Pancreas (tissue), 10 donors: ENCODE measurements at places on chromosomes 3 and 15.

DNA sequence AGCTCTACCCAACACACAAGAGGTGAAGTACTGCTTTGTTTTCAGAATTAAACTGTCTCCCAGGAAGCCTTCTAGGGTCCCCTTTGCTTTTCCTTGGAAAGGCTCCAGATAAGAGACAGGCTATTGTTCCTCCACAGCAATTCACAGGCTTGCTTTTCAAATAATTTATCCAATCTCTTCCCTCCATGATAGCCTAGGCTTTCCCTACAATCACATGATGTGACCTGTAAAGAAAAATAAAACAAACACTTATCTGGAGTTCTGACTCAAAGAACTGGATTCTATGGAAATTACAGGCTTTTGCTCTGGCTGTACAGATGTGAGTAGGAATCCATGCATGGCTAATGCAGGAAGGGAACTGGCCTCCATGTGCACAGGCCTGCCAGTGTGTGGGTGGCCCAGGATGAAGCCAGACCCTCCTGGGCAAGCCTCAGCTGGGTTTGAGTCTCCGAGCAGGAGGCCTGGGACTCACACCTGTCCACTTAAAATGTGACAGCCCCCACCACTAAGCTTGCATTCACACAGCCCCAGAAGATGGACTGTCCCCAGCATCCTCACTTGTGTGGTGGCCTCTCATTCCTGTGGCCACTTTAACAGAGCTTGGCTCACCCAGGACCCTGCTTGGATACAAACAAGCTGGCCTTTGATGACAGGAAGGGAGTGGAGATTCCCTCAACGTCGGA is 75.8 kb upstream of the LEKR1 start:
- no peaks in the 10 kb centered on the region for H3K36me3 ChIP-seq
- no peak for DNase-seq
- H3K4me1 ChIP-seq: no peaks in the 10 kb centered on the region
- H3K27me3 ChIP-seq: no peaks in the 10 kb centered on the region

DNA sequence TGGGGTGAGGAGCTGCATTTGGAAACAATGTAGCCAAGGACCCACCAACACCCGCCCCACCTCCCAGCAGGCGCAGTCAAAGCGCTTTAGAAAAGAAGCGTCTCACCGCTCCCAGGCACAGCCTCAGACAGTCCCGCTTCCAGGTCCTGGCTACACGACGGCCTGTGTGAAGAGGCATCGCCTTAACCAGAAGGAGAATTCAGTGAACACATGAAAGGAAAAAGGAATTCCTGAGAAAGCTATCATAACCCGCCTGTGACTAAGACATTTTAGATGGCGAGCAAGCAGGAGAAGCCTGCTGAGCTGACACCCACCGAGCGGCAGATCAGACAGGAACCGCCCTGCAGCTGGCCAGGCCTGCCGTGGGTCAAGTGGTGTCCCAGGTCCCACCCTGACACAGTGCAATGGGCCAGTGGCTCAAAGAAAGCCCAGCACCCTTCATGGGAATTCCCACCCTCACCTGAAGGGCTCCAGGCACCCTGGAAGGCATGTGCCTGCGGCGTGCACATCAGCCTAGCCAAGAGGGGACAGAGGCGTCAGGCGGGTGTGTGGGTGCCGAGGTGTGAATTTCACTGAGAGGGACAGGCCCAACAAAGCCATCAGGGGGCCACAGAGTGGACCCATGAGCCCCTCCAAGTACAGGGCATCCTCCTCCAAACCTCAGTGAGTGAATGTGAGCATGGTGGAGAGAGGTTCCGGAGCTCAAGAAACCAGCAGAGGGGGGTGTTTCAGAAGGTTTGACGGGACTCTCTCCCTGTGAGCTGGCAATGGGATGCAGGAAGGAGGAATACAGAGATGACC is 144.8 kb downstream of the NSMCE3 start:
- H3K27ac ChIP-seq: no peak overlapping the region
- H3K4me1 ChIP-seq: no peaks in the 10 kb centered on the region
- H3K27me3 ChIP-seq: no peaks in the 10 kb centered on the region
- DNase-seq: no peak

- H3K36me3 ChIP-seq: no peaks in the 10 kb centered on the region
- no peak for DNase-seq
- no peak overlapping the region for H3K4me3 ChIP-seq
- no peaks in the 10 kb centered on the region for H3K27me3 ChIP-seq
- H3K27ac ChIP-seq: no peak overlapping the region
Observed at GRCh38 chr15:50077651-50078050, 41.4 kb downstream of the ATP8B4 start.

GRCh38 chr15:80989081-80989517 is 520 bp downstream of the MESD start:
- peaks cover 37% of the 10 kb centered on the region for H3K4me1 ChIP-seq
- no peak for DNase-seq
- peak overlapping the region; percentile 64 for H3K4me3 ChIP-seq
- peak overlapping the region; percentile 81 for H3K27ac ChIP-seq
